Cerebellum (tissue), 4 donors: ENCODE measurements at places on chromosomes 5 and 9.

DNA sequence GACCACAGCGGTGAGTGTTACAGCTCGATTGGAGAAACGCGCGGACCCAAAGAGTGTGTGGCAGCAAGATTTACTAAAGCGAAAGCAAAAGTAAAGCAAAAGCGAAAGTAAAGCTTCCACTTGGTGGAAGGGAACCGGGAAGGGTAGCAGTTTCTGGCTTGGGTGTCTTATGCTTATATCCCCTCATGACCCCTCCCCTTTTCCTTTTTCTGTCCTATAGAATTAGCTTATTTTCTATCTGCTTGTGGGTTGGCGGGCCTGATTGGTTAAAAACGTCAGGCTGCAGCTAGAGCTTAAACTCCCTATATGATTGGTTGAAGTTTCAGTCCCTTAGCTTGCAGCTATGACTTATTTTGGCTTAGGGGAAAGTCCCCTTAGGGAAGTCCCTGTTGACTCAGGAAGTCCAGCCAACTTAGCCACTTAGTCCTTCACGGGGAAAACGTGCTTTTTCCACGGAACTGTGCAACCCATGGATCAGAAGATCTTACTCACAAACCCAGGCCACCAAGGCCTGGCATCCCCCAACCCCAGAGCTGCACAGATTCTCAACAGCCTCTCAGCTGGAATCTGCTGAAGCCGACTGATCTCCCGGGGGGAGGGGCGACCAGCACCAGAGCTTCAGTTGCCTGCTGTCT lies 114.2 kb upstream of the ADAMTS16 start:
- no peak for DNase-seq

- DNase-seq: no peak
Observed at GRCh38 chr9:123238365-123238764, 30.0 kb downstream of the STRBP start.

DNA sequence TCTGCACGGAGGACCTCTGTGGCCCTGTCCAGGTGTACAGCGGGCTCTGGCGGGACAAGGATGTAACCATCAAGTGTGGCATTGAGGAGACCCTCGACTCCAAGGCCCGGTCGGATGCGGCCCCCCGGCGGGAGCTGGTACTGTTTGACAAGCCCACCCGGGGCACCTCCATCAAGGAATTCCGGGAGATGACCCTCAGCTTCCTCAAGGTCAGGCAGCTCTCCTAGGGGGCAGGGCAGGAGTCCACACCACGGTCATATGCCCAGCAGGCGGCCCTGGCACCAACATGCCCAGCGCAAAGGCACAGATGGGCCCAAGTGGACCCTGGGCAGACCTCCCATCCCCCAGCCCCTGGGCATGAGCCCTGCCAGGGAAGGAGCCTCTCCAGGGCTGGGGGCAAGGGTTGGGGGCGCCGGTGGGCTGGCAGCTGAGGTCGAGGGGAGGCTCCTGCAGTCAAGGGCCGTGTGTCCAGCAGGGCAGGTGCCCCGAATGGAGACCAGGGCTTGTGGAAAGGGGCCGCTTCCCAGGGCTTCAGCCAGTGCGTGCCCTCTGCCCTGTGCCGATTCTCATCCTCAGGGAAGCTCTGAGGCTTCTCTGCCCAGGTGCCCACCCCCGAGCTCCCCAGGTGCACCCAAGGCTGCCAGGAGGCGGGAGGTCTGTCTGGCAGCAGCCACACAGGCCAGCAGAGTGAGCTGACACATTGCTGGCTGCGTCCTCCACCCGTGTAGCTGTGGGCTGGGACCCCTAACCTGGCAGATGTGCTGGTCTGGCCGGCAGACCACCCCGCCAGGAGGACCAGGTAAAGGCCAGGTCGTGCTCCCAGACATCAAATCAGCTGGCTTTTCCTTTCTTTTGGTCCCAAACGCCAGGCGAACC lies 10.0 kb downstream of the DIPK1B start:
- DNase-seq: peak; percentile 50

- no peak for DNase-seq
Observed at GRCh38 chr5:76971511-76971910, 18.7 kb downstream of the CRHBP start.

GRCh38 chr9:86734771-86735170 lies 212.5 kb downstream of the GAS1 start:
- no peak for DNase-seq

DNA sequence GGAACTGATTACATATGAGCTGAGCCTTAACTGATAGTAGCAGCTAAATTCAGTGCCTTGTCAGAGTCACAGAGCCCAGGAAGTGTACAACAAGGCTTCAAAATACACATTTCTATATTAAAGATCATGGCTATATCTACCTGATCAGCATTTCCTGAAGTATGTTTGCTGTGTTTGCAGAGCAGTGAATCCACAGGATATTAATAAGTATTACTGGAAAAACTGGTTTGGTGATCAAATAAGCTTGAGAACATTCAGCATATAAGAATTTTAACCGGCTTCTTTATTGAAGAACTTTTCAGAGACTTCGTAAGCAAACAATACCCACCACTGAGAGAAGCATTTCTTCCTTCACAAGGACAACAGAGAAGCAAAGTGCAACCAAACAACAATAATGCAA lies 227.0 kb downstream of the ELAVL2 start:
- DNase-seq: no peak

DNA sequence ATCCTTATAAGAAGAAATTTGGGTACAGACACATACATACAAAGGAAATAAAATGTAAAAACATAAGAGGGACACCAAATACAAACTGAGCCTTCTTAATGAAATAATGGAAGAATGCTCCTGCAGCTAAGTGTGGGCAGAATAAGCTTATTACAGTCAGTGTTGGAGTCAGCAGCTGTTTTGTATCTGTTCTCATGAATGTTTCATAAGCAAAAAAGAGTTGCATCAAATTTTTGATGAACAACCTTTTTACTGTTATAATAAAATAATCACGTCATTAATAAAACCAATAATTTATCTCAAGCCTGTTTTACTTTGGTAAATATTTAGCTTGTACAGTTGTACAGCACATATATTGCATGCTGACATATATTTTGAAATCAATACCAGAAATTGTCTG lies 545.6 kb downstream of the LRRC70 start:
- DNase-seq: no peak

DNA sequence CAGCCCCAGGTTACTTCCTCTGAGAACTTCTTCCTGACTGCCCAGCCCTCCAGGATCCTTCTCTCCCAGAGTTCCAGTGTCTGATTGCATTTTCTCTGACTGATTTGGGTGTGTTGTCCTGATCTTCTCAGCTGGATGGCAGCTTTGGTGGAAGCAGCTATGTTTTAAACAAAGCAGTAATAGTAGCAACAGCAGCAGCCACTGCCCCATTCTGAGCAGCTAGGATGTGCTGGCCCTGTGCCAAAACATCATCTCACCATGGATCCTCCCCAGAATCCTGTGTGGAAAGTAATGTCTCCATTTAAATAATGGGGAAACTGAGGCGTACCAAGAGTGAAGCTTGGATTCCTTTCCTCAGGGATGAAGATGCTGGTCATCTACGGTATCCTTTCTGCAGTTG lies 46.4 kb upstream of the PSD2 start:
- DNase-seq: no peak

DNA sequence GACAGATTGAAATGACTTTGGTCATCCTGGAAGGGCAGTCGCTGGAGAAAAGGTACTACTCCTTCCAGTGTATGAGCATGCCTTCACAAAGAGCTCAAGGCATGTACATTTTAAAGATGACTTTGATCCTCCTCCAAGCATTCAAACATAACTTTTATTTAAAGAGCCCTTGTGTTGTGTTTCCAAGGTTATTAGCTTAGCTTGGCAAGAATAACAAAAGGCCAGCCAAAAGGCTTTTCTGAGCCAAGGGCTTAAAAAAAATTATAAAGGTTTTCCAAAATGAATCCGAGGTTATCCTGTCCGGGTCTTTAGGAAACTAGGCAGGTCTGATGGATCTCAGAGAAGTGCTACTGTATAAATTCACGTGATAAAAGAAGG lies 71.0 kb upstream of the PLPP6 start:
- DNase-seq: no peak

GRCh38 chr5:134370311-134370870 lies 978 bp upstream of the UBE2B start:
- no peak for DNase-seq

GRCh38 chr5:135827965-135828781 lies 6.3 kb upstream of the SLC25A48 start:
- no peak for DNase-seq

DNA sequence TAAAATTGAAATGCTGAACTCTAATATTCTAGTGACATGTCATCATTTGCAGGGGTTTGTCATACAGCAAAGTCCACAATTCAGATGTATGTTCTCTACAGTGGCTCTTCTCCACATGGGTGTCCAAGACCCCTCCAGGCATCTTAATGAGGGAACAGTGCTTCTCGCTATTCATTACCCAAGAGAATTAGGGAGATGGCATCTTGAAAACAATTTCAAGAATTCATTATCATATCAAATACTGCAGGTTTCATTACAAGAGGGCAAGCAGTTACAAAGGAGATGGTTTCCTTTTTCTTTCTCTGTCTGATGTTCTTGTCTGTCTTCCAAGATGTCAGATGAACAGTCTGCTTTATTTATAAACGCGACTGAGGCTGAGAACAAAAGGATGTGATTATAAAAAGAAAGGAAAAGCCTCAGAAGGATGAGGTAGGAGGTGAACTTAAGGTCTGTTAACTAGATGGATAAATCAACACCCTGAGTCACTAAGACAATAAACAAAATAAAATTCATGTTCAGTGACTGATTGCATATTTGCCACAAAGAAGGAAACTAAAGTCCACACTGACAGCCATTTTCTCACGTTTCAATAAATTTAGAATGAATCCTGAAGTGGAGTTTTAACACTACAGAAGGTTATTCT lies 326.7 kb upstream of the EFNA5 start:
- DNase-seq: no peak

DNA sequence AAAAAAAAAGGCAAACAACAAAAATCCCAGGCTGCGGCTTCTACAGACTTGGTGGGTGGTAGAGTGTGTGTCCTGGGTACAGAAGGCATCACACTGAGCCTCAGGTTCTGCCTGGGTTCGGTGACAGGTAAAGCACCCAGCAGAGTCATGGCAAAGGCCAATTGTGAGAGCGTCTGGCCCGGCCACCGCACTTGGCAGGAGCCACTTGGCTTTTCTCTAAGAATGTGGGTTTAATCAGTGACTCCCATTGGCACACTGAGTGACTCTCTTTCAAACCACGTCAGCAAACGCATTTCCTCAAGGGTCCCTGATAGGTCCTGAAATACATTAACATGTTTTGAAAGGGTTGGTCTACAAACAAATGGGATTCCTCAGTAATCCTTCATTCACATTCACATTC lies 17.0 kb downstream of the COL23A1 start:
- DNase-seq: no peak

- no peak for DNase-seq
Observed at GRCh38 chr9:129105857-129106694, 4.5 kb downstream of the CRAT start.

DNA sequence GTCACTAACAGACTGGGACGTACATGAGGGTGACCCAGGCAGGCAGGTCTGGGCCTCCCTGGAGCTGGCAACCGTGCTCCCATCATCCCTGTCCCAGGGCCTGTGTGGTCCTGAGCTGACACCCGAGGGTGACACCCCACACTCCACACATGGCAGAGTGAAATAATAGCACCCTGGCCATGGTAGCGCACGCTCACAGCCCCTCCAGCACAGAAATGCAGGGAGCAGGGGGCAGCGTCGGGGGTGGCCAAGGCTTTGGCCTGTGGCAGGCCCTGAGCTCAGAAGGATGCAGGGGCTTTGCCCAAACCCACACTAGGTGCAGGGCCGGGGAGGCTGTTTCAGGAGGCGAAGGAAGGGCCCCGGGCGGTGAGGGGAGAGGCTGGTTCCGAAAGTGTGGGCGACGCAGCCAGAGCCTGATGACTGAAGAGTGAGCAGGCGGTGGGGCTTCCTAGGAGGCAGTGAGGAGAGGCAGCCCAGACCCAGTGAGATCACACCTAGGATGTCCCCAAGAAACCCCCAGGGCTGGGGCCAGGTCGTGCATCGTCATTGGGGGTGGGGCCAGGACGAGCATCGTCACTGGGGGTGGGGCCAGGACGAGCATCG lies 12.9 kb downstream of the OR2V2 start:
- DNase-seq: peak; percentile 92

DNA sequence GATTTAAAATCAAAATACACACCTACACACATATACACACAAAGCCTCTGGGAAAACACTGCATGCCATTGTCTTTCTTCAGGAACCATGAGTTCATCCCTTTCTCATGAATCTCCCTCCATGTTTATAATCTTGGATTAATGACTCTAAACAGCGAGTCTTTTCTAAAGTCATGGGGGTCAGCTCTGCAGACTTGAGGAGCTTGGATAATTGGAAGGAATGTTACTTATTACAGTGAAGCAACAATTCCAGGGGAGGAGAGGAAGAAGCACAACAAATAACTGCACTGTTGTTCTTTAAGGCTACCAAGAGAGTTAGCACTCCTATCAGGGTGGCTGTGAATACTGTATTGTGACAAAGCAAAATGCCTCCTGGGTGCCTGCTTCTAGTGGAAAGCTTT lies 444.7 kb downstream of the ANXA1 start:
- no peak for DNase-seq

GRCh38 chr9:19782005-19782404 lies 6.8 kb downstream of the SLC24A2 start:
- no peak for DNase-seq

DNA sequence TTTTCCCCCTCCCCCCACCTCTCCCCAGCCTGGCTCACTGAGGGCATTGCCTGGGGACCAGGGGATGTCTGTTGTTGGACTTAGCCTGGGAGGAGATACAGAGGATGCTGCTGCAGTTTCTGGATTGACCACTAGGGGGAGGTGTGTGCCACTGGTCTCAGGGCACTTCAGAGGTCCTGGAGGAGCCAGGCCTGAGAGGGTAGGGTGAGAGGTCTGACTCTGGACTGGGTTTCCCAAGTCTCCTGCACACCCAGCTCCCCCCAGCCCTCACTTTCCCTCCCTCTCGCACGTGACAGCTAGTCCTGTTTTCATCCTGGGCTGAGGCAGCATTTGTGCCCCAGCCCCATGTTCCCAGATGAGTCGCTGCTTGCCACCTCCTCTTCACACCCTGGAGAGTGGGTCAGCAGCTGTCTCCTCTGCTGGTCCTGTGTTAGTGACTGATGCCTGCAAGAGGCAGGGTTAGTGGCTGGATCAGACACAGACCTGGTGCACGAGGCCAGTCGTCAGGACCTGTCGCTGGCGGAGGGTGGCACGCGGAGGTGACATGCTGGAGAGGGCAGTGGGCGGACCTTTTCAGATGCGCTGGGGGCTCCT lies 4.4 kb downstream of the IL3 start:
- peak; percentile 72 for DNase-seq

DNA sequence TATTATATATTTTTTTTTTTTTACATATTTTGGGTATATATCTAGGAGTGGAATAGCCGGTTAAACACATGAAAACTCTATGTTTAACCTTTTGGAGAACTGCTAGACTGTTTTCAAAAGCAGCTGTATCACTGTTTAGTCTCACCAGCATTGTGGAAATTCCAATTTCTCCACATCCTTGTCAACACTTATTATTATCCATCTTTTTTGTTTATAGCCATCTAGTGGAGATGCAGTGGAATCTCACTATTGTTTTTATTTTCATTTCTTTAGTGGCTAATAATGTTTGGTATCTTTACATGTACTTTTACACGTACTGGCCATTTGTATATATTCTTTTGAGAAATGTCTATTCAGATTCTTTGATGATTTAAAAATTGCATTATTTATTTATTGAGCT lies 22.7 kb upstream of the CCDC180 start:
- DNase-seq: no peak
